HFFc6 (cell line): ENCODE measurements at places on chromosomes 11 and 22. TPM values are rescaled to one million over a fixed set of nuclear protein-coding genes. Genes with fewer than 3 reads are reported as not detected.
A peak's percentile ranks its signal among the peaks of the same experiment; 100 is the strongest.

Gene NRGN
- total RNA-seq: 3.5 to 6.5 TPM (median 5.5 TPM) in 3 replicates

Gene OR8D4
- total RNA-seq: not detected in 3 replicates

Gene DDX25
- total RNA-seq: not detected in 3 replicates

Gene TPBGL
- not detected in 3 replicates for total RNA-seq

Gene CRYBB2
- 0.27 to 0.51 TPM (median 0.28 TPM) in 3 replicates for total RNA-seq

Gene TTC28
- total RNA-seq: 11.8 and 21.4 TPM in 2 replicates

Gene TTC17
- 36.6 to 41.0 TPM (median 39.7 TPM) in 3 replicates for total RNA-seq

Gene MMP12
- total RNA-seq: 0.39 to 0.77 TPM (median 0.43 TPM) in 3 replicates

Gene ROBO4
- 0.61 to 0.74 TPM (median 0.66 TPM) in 3 replicates for total RNA-seq

DNA sequence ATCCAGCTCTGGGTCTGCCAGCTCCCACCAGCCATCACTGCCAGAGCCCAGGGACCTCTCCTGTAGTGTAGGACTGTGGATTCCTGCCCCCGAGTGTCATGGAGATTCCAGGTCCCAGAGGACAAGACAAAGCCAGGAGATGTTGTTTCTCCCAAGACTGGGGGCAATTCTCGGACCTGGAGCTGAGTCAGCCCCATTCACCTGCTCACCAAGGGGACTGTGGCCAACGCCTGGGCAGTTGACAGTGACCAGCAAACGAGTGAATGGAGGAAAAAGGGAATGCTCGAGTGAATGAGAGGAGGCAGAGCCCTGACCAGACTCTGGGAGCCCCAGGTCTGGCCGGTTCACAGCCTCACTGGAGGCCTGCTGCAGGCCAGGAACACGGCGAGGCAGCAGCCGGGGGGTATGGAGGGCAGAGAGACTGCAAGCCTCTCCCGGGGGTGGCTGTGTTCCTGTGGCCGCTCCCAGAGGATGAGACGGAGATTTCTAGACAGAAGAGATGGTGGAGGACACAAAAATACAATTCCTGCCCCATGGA, 61.3 kb upstream of the PRR5 start:
- DNase-seq: no peak

GRCh38 chr11:15935373-15935772, 421.0 kb downstream of the SOX6 start:
- no peak for DNase-seq

DNA sequence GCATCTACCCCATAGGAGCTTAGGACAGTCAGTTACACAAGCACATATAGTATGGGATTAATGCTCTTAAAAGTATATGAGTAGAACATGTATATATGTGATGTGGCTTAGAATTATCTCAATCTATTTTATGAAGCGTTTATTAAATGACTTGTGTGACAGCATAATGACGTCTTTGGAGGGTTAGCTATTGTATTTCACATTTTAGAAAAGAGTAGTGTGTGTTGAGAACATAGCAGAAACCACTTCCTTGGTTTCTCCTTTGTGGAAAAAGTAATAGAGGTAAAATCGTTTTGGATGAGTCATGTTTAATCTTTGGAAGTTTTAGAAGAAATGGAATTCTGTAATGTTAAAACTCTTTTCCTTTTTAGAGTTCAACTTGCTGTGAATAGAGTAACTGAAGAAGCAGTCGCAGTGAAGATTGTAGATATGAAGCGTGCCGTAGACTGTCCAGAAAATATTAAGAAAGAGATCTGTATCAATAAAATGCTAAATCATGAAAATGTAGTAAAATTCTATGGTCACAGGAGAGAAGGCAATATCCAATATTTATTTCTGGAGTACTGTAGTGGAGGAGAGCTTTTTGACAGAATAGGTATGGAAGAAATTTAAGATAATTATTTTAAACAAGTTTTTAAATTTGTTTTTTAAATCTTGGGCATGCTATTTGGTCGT, 2.4 kb downstream of the CHEK1 start:
- no peak for DNase-seq

DNA sequence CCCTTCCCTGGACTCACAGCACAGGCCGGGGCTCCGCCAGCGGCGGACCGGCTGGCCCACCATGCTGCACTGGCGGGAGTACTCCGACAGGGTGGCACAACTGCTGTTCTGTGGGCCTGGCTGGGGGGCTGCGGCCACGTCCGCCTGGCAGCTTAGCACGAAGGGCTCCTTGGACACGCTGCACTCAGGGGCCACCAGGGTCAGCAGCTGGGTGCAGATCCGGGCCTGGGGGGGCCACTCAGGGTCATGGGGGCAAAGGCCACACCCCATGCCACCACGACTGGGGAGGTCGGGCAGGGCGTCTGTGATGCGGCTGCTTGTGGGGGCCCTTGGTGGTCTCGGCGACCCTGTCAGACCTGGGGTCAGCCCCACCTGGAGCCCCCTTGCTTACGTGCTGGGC, 6.0 kb downstream of the MUC6 start:
- no peak for DNase-seq

DNA sequence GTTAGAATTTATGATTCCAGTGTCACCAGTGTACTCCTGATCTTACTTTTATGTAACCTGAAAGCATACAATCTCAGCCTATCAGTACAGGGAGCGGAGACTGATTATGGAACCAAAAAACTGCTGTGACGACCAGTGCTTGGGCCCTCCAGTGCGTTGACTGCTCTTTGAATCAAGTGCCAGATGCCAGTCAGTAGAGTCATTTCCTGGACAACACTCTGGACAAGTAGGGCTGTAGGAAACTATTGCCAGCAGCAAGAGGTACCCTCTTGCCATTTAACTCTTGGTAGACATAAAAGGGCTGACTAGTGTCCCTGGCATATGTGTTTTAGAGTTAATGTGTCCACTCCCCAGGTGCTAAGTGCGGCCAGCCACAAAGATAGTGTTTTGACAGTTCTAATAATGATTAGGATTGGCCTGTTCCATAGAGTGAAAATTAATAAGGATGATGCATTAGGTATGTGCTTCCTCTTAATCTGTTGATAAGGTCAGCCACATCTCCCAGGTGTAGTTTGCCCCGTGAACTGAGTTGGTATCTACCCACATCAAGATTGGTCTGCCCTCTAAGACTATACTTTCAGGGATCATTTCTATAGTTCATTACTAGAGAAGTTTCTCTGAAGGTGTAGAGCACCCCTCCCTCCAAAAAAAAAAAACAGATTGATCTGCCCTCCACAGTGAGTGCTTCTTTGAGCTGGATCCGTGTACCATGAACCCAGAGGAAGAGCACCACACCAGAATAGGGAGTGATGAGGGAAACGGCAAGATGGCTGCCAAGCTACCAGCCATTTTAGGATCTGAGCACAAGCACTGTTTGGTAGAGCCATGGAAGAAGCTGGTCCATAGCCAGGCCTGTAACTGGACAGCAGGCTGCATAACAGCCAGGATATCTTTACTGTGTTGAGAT, 20.7 kb upstream of the AIFM3 start:
- DNase-seq: peak; percentile 17

- no peak for DNase-seq
These were observed 4.1 kb upstream of the STT3A start for GRCh38 chr11:125588505-125588904.

- no peak for DNase-seq
These were observed 9.6 kb upstream of the PRG2 start for GRCh38 chr11:57399972-57400578.

- peak; percentile 43 for DNase-seq
These were observed 1.3 kb downstream of the STX3 start for GRCh38 chr11:59756558-59756840.

GRCh38 chr22:50305923-50306566, 1.4 kb downstream of the PLXNB2 start:
- DNase-seq: peak; percentile 97

DNA sequence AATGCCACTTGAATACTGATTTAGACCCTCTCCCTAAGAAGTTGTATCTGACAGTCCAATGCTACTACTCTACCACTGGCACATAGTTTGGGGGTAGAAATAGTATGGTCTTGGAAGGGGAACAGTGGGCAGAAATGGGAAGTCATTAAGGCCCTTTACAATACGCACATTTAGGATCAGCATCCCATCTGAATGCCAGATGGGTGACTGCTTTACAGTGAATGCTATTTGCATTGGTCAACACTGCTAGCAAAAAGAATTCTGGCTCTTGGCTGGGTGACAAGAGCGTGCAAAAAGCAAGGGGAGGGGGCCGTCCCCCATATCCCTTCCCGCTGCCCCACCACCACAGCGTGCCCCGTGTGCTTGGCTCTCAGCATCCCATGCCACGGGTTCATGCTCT, 104.7 kb upstream of the BID start:
- DNase-seq: no peak

- no peak for DNase-seq
These were observed 15.9 kb downstream of the CRELD2 start for GRCh38 chr22:49934160-49934890.

- DNase-seq: no peak
These were observed 6.3 kb downstream of the EHF start for GRCh38 chr11:34627197-34627596.

DNA sequence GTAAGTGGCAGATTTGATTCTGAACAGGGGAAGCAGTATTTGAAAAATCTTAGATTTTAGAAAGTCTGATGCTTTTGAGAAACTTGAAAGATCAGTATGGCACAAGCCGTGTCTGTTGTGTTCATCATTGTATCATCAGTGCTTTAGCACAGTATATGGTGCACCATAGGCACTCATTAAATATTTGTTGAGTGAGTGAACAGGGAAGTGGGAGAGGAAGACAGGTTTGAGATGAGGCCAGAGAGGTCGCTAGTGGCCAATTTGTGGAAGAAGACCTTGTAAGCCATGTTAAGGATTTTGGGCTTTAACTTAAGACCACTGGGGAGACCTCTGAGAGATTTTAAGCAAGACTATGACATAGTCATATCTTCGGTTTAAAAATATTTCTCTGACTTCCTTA, 12.9 kb downstream of the CHEK1 start:
- DNase-seq: no peak
